ENCODE measurements at places on chromosomes 3 and 15.
A peak's percentile ranks its signal among the peaks of the same experiment; 100 is the strongest.

DNA sequence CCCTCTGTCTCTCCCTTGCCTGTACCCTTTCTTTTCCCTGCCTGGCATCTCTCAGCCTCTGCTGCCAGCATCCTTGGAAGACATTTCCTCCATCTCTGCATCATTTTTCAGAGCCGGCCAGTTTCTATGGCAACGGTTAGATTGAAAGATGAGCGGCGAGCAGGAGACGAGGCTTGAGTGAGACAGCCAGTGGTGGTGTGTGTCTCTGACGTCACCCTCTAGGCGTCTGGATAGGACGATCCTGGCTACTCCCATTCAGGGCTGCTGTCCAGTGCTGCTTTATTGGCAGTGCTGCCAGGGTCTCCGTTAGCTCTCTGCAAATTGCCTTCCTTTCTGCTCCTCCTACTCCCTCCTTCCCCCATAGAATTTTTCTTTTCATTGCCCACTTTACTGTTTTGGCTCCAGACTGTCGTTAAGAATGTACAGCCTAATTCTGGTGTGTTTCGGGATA, 57.9 kb downstream of the TRAK1 start:
- no peak for DNase-seq

- DNase-seq = no peak
Observed at GRCh38 chr3:58683466-58683865, 16.9 kb upstream of the FAM3D start.

DNA sequence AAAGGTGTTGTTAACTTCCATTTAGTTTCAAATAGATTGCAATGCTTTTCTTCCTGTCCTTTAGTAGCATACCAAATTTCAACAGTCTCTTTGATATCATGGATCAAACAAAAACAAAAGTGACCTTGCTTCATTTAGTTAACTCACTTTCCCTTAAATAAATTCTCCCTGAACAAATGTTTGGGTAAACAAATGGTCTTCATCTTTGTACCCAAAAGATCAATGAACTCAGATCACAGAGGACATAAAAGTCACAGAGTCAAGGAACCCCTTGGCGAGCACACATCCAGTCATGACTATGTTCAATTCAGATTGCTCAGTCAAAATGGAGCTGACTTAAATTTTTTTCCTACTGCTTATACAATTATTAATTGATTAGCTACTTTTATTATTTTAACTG, 20.6 kb upstream of the AQP9 start:
- DNase-seq = no peak

GRCh38 chr3:23728601-23729117, 77.1 kb upstream of the UBE2E1 start:
- no peak for DNase-seq

DNA sequence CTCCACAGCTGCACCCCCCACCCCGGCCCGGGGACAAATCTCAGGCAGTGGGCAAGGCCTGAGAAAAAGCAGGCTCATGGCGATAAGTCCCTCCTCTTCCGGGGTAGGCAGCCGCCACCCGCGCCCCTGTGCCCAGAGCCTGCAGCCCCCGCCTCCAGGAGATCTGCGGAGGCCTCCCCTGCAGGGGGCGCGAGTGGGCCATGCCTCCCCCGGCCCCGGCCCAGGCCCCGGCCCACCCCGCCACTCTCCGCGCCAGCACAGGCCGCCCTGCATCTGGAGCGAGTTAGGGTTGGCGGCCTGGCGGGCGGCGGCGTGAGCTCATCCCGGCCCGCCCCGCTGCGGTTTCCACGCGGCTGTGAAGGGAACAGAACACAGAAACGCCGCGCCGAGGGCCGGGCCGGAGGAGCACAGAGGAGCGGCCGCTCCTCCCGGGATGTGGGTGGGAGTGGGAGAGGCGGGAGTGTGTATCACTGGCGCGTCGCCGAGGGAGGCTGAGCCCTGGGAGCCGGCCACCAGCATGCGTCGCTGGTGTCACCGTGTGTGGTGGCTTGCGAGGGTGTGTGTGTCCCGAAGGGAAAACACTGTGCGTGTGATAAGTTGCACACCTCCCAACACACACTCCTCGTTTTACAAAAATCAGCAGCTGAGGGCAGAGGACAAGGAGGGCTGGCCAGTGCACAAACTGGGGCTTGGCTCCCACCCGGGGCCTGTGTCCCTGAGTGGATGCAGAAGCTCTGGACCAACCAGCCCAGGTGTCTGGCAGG, 17.2 kb downstream of the MYL3 start:
- DNase-seq = peak; percentile 40

GRCh38 chr3:130395916-130396315, 50.4 kb downstream of the COL6A5 start:
- no peak for DNase-seq

DNA sequence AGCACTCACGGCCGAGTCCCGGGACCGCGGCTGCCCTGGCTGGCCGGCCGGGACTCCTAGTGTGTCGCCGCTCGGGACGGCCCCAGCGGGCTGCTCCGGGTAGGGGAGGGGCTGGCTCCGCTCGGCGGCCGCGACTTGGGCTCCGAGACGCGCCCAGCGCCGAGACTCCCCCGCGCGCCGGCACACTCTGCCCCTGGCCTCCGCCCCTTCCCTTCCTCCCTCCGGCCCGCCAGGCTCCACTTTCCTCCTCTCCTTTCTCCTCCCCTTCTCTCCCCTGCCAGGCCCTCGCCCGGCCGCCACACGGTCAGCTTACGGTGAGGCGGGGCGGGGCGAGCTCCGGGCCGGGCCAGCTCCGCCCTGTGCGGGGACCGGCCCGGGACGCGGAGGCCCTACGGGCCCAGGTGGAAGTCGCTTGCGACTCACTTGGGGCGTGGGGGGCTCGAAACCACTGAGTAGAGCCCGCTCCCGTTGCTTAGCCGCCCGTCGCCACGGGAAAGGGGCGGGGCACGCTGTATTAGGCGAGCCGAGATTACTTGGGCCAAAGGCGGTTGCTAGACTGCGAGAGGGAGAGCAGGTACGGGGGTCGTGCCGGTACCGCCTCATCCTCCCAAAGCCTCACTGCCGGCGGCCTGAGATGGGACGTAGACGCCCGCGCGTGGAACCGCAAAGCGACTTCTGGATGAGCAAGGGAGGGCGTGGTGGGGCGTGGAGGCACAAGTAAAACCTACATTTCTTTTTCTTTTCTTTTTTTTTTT, at the start of gene ITGB5:
TSS of gene ITGB5 (minus strand) at position 189 of the 755 bp plus-strand sequence. CDS start 365 bp downstream, outside the sequence.
- no peak for DNase-seq

Data from omental fat pad (tissue), 4 donors.